ENCODE measurements at places on chromosomes 2 and 18.

DNA sequence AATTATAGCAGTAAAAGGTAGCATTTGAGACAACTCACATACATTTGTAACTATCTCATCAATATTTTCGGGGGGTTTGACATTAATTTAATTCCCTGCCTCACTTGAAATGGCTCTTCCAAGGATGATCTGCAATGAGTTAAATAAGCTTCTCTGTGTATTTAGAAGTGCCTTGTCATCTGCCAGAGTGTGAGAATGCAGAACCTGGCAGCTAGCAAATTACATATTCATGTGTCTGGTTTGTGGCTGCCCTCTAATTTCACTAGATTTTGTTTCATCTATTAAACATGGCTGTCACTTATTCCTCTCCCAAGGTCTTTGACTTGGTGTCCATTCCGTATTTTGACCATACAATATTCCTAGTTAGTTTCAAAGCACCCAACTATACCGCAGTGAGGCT, 158.3 kb upstream of the CAVIN2 start:
- no peak for DNase-seq

GRCh38 chr2:151560289-151560688, 150.6 kb downstream of the RIF1 start:
- DNase-seq = peak; percentile 93

DNA sequence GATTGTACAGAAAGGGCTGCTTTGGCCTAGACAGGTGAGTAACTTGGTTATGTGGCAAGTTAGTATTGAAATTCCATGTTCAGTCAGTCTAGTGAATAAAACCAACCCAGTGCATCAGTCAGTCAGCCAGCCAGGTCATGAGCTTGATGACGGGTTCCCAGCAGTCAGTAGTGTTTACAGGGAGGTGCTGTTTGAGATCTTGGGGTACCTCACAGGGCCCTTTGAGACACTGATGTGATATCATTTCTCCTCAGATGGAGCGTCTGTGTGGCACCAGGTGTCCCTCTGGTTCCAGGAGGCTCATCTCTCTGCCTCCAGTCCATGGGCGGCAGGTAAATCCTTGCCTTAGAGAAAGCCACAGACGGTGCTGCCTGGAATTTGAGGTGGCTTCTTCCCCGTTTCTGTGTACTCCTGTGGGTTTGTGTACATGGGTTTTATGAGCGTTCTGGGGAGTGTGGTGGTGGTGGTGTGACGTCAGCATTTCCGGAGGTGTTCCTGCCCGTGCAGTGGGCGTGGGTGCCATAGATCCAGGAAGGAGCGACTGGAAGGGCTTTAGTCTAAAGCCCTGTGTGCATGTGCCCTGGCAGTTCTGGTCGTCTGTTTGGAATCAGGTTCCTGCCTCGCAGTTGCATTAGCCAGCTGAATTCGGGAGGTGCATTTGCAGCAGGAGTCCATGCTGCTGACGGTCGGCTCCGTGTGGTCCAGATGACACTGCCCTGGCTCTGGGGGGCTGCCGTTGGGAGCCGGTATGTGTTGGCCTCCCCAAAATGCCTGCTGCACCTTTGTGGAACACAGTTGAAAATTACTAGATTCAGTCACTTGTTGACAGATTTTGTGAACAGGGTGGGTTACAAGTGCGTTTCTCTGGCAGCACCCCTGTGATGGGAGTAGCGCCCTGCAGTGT, 2.1 kb downstream of the CTDP1 start:
- no peak for DNase-seq

- DNase-seq = no peak
Measured at GRCh38 chr2:62783679-62784078, 78.2 kb downstream of the EHBP1 start.

DNA sequence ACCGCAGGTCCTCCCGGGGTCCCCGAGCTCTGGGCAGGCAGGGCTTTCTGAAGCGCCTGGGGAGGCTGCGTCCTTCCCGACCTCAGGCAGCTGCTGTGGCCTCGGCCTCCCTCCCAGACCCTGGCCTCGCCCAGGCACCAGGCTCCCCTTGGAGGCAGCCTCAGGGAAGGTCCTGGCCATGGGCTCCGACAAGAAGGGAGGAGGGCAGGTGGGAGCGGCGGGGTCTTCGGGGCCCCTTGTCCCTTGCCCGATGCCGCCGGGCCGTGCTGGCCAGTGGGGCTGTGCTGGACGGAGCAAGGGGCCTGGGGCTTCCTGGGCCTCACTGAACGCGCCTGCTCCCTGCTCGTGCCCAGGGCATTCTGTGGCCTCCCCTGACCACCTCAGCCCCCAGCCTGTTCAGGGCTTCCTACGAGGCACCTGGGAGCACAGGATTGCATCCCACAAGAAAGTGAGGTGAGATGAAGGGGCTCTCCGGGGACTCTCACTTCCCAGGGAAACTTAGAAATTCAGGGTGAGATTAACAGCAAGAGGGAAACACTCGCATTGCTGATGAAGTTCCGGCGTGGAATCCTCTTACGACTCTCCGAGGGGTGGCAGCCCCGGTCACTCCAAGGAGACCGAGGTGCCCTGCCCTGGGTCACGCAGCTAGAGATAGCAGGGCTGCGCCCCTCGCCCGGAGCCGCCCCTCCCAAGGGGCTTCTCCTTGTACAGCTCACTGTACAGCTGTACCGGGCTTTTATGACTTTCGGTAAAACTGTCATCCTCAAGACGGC, 778 bp downstream of the MFSD2B start:
- DNase-seq = no peak
